A673 (cell line): ENCODE measurements at places on chromosomes 6 and 20. TPM values are rescaled to one million over a fixed set of nuclear protein-coding genes. Genes with fewer than 3 reads are reported as not detected.

- DNase-seq = peak; percentile 92
These were observed 599 bp downstream of the EPM2A start for GRCh38 chr6:145734486-145735355.

- DNase-seq = no peak
These were observed 60.6 kb downstream of the HIVEP2 start for GRCh38 chr6:142884214-142885035.

DNA sequence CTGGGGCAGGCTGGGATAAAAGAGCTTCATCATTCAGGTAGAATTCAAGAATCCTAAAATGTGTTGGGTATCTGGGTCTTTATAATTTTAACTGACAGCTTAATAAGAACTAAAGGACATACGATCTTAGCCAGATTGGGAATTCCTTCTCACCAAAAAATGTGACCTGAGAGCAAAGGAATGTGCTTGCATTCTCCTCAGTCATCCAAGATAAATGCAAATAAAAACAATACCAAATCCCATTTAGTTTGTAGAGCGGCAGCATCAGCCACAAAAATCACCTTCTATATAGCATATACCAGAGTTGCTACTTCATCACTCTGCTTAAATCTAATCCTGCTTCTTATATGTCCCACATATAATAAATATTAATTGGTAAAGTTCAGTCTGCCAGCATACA is 16.9 kb downstream of the USP49 start:
- DNase-seq = no peak

THEMIS gene
- not detected in 2 replicates for total RNA-seq

- no peak for DNase-seq
These were observed 1.7 kb upstream of the MYLK2 start for GRCh38 chr20:31817461-31817860.

DLK2 gene
- 0.37 and 0.67 TPM in 2 replicates for total RNA-seq

GNAS-AS1 gene
- 6.7 and 7.1 TPM in 2 replicates for total RNA-seq

C6orf15 gene
- total RNA-seq = not detected in 2 replicates

DNA sequence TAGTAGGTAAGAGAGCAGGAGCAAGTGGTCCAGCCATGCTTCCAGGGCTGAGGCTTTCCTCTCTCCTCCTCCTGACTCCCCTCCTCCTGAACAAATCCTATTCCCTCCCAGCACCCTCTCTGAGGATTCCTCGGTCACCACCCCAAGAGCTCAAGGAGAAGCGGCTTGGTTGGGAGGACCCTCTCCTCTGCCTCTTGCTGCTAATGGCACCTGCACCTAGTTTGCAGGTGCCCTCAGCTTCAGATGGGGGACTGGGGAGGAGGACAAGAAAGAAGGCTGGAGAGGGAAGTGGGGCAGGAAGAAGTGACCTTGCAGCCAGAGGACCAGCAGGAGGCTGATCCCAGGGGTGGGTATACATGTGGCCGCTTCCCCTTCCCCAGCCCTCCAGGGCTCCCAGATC is 17.5 kb downstream of the NCR2 start:
- no peak for DNase-seq

FRS3 gene
- 3.0 and 5.5 TPM in 2 replicates for total RNA-seq
